Fibroblast of upper back skin (primary cell): ENCODE measurements at places on chromosomes 3 and 15.

DNA sequence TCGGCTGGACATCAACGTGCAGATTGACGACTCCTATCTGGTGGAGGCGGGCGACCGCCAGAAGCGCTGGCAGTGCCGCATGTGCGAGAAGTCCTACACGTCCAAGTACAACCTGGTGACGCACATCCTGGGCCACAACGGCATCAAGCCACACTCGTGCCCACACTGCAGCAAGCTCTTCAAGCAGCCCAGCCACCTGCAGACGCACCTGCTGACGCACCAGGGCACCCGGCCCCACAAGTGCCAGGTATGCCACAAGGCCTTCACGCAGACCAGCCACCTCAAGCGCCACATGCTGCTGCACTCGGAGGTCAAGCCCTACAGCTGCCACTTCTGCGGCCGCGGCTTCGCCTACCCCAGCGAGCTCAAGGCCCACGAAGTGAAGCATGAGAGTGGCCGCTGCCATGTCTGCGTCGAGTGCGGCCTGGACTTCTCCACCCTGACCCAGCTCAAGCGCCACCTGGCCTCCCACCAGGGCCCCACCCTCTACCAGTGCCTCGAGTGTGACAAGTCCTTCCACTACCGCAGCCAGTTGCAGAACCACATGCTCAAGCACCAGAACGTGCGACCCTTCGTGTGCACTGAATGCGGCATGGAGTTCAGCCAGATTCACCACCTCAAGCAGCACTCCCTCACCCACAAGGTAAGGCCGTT lies 34.2 kb downstream of the IDH2 start:
- no peak for DNase-seq

- no peak for DNase-seq
Observed at GRCh38 chr15:89329329-89330084, 5.1 kb downstream of the POLG start.

DNA sequence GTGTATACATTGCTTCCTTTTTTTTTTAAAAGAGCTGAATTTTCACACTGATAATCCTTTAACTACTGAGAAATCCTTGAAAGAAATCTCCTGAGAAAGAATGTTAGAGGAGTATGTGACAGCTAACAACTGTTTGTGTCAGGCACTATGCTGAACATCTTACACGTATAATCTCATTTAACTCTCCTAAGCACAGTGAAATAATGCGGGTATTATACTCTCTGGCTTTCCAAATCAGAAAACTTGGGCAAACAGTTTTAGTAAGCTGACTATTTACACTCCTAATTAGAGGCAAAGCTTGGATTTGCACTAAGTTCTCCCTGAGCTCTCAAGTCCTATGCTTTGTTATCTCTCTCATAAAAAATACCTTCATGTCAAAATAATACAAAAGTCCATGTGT lies 69.3 kb downstream of the SMARCC1 start:
- no peak for DNase-seq

- DNase-seq: no peak
Observed at GRCh38 chr3:49601358-49602048, 47.2 kb downstream of the BSN start.

DNA sequence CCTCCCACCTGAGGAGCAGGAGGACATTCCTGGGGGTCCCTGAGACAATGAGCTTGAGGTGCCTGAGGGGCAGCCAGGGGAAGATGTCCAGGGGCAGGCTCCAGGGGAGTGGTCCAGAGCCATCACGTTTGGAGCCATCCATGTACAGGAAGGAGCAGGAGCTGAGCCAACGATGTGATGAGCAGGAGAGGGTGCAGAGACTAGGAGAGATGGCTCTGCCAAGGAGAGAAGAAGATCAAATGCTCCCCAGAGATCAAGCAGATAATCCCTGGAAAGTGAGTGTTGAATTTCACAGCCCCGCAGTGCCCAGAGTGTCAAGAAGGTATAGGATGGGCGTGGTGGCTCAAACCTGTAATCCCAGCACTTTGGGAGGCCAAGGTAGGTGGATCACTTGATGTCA lies 97.8 kb upstream of the HERC1 start:
- no peak for DNase-seq

DNA sequence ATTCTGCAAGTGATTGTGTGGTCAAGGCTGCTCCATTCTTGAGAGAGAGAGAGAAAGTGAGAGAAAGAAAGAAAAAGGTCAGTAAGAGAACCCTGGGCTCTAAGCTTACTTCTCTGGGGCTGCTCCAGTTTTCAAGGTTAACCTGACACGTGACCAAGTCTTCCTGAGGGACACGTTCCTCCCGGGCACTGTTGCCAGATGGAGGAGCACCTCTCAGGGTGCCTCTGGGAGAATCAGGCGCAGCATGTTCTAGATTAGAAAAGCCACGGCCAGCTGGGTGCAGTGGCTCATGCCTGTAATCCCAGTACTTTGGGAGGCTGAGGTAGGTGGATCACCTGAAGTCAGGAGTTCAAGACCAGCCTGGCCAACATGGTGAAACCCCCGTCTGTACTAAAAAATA lies 60.8 kb downstream of the ITGA11 start:
- no peak for DNase-seq

- DNase-seq: peak; percentile 44
Observed at GRCh38 chr3:27079427-27080257, 289.5 kb downstream of the NEK10 start.

DNA sequence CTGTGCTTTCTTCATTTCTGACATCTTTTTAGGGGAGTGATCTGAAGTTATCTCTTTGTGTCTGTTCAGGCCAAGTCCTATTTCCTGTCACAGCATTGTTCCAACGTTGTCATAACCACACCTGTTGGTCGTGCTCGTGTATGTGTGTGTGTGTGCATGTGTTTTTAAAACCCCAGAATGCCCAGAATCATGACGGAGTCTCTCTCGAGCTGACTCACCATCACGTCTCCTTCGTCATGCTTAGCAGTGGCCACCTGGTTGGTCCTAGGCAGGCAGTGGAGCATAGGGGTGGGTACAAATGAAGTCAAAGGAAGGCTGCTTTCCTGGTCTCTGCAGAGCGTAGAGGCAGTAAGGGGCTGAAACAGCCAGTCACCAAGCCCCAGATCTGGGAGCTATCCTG lies 126.8 kb upstream of the ABHD17C start:
- no peak for DNase-seq

DNA sequence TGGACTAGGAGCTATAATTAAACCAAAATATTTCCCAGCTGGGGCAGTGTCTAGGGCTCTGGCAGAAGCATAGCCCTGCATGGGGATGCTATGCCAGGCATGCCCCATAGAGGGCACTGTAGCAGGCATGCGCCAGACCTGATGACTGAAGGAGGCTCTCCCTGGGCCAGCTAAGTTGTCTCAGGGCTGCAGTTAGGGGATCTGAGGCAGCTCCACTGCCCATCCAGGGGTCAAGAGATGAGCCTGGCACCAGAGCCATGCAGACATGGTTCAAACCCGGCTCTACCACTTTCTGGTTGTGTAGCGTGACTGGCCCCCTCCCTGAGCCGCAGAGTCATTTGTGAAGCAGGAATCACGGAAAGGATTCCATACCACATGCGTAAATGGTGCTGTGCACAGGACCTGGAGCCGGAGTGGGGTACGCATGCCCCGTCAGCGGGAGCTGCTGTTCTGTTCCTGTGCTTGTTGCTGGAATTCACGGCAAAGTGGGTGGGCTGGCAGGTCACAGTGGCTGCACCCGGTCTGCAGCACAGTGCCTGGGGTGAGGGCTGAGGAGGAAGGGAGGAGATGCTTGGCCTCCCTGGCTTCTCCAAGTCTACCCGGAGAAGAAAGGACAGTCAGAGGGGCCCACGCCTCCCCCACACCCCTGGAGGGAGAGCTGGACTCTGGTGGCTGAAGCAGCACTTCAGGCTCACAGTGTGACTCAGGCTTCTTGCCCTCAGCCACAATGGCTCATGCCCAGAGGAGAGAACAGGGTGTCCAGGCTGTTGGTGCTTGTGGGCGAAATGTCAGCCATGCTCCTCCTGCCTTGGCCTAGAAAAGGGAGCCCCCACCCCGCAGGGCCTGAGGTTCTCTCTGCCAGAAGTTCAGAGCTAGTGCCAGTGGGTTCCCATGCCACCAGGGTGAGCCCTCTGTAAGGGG lies 43.1 kb downstream of the DNASE1L3 start:
- DNase-seq: peak; percentile 43

DNA sequence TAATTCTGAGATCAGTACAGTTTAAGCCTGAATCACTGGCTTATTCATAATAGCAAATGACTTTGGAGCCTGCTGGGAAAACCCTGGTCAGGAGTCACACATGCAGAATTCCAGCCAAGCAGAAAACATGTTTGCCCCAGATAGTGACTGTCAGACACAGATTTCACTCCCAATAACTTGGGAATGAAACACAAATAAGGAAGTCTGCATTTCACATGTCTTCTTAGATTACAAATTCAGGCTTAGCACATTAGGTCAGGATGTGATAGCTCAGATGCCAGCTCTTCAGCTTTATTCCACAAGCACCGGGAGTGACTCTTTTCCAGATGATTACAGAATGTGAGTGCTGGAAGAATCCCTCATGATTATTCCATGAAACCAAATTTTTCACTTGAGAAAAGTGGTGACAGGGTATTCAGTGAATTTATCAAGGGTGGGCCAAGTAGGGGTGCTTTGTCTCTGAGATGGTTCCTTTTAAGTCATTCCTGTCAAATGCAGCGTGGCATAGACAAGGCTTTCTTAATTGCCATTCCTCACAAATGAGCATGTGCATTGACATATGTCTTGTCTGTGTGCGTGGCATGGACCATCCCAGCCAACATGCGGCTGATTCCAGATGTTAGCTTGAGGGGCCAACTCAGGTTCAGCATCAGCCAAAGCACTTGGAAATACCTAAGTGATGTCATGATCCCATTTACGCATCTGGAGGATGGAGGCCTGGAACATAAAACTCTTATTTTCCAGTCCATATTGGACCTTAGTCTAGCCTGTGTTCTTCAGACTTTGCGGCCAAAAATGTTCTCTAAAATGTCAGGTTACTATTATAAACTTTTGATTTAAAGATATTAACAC lies 191.0 kb downstream of the EPHB1 start:
- DNase-seq: peak; percentile 33

DNA sequence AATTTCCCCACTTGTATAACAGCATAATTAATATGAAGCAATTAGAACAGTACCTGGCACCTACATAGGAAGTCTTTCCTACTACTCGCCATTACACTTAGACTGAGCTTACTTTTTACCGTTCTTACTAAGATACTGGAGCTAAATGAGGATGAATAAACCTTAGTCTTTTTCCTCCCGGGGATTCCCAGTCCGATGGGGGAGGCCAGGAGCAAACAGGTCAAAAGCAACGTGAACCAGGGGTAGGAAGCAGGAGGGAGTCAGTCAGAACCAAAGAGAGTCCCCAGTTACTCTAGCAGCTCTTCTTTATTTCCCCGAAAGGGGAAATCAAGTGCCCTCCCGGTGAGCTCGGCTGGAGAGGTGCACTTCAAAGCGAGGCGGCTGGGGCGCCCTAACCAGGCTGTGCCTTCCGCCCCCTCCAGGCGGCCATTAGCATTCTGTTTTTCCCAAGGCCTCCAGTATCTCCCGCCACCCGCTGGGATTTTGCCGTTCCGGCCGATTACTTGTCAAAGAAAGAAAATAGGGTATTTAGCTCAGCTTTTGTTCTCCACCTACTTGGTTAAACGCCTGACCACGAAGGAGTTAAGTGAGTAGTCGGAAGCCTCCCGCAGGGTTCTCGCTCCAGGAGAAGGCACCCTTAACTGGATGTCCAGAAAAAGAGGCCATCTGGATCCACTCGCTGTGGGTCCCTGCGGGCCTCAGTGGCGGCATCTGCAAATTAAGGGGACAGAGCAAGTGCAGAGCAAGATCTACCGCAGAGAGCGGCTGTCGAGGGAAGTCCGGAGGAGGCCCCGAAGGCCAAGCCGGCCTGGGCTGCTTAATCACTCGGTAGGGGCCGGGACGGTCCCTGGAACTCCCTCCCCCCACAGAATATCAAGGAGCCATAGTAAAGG lies 6.3 kb upstream of the EOMES start:
- no peak for DNase-seq

GRCh38 chr15:99087405-99087943 lies 17.4 kb upstream of the SYNM start:
- DNase-seq: no peak

DNA sequence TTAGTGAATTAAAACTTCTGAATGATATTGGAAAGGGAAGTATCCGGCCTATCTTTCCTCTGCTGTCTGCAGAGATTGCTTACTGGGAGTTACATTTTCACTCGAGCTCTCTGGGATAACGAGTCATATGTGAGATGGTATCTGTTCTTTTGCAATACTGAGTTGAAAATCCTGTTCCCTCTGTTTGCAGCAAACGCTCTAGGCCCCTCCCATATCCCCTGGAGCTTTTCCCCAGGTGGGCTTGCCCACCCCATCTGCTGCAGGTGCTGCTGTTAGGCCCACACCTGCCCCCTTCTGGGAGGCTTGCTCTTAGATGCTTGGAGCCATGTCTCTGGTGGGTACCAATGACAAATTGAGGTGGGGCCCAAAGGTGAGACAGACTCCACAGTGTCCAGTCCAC lies 42.7 kb upstream of the MTMR10 start:
- DNase-seq: peak; percentile 43

DNA sequence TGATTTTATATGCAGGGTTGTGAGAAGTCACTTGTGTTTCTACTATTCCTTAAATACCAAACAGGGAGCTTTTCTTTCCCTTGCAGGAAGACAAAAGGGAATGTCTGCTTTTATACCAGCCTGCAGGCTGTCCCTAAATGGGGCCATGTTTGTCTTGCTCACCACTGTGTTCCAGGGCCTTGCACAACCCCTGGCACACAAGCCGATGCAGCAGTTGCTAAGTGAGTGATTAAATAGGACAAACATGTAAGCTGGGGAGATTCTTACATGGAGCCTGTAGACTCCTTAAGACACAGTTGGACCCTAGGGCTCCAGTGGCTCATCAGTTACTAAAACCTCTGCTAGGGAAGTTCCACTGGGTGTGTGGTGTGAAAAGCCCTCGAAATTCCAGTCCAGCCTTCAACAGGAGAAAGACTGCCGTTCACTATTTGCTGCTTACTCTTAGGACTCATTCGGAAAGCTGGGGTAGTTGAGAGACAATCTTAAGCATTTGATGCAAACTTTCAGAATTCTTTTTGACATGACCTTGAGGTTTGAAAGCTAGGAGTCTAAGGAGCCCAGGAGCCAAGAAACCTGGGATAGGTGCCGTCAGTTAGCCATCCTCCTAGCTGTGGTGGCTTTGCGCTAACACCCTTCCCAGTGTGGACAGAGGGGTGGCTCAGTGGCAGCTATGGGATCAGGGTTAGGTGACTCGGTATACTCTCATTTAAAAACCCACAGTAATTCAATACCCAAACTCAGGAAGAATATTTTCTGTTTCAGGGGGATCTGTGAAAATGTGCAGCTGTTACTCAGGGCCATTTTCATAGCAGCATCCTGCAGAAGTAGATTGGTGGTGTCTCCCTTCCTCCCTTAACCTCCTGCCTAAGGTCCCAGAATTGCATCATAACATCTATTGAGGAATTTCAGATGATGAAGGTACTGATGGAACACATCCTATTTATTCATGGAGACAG lies 39.1 kb downstream of the SYNM start:
- DNase-seq: no peak

- DNase-seq: no peak
Observed at GRCh38 chr3:27658741-27659140, 63.4 kb downstream of the EOMES start.
